ENCODE measurements at places on chromosomes 2 and 18.

DNA sequence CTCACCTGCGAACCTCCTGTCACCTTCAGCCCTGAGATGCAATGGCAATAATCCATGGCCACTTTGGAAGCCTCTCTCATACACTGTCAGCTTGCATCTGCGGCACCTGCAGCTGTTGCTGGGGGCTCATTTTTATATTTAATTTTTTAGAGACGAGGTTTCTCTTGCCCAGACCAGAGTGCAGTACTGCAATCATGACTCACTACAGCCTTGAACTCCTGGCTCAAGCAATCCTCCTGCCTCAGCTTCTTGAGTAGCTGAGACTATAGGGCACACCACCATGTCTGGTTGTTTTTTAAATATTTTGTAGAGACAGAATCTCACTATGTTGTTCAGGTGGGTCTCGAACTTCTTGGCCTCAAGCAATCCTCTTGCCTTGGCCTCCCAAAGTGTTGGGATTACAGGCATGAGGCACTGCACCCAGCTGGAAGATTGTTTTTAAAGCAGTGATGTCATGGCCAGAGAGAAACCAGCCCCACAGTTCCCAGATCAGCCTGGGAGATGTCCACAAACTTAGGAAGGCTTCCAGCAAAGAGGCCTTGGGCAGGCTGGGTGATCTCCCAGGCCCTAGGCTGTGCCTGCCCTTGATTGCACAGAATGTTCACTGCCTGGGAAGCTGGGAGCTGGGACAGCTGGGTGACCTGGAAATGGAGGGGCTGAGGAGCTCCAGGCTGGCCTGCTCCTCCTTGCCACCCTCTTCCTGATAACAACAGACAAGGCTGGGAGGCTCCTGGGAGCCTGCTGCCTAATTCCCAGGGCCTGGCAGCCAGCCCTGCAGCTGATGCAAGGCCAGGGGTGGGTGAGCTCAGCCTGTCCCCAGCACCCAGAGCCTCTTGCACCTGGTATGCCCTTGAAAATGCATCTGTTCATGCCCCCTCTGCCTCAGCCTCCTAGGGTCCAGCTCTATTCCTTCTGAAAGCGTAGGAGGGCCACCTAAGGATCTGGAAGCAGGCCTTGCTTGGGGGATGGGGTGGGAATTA lies 27.1 kb downstream of the SH2D6 start:
- peak; percentile 21 for DNase-seq

DNA sequence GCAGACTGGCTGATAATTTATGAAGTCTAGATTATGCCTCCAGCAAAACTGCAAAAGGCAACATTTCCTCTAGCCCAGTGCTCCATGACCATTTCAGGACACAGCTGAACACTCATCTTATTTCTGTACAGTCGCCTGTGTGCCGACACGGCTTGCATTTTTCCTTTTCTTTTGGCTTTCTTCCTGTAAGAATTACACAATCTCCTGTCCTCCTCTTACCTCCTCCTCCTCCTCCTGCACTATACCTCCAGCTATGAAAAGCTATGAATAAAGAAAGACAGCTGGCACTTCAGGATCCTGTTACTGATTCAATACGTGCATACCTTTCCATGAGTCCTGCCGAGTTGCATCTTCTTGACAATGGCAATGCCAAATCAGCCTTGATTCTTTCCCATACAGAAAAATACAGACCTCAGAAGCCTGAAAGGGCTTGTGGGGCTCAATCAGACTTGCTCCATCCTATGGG lies 32.2 kb upstream of the TRIB2 start:
- peak; percentile 3 for DNase-seq

- DNase-seq: no peak
Measured at GRCh38 chr2:19861813-19862212, 40.0 kb downstream of the TTC32 start.

DNA sequence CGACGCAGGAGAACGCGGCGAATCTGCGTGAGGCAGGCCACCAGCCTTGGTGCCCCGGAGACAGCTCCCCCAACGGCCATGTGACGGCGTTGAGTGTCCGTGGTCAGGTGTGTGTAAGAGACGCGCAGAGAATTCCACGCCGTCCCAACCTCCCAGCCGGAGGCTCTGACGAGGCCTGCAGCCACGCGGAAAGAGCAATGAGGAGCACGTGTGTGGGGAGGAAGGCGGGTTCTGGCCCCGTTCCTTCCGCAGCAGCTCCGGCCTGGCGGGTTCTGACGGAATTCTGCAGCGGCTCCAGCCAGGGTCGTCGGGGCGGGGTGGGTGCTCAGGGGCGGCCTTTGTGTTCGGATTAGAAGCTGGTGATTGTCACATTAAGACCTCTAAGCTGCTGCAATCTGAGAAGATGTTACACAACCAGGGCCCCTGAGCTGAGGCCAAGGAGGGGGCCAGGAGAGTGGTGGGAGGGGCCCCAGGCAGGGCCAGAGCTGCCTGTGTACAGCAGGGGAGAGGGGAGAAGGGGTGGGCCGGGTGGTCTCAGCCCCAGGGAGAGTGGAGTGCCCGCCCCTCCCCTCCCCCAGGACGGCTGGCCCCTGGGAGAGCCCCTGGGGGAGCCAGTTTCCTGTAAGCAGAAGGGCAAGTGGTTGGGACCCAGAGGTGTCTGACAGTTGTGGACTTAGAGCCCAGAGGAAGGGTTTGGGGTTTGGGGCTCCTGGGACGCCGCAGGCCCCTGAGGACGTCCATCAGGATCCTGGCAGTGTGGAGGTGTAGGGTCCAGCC lies 5.1 kb upstream of the GAL3ST2 start:
- no peak for DNase-seq

DNA sequence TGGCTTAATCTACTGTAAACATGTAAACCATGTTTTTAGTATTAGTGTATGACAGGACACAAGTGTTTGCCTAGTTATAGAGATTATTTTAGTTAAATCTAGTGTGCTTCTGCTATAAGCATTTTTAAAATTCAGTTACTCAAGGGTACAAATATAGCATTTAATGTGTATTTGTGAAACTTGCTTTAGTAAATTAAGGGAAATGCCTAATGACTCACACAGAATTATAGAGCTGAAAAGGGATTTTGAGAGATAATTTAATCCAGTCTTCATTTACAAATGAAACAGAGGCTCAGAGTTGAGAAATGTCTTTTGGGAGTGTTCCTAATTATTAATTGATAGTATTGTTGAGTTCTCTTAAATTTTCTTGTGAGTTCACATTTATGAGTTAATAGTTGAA lies 8.2 kb downstream of the ACTR3 start:
- DNase-seq: no peak

DNA sequence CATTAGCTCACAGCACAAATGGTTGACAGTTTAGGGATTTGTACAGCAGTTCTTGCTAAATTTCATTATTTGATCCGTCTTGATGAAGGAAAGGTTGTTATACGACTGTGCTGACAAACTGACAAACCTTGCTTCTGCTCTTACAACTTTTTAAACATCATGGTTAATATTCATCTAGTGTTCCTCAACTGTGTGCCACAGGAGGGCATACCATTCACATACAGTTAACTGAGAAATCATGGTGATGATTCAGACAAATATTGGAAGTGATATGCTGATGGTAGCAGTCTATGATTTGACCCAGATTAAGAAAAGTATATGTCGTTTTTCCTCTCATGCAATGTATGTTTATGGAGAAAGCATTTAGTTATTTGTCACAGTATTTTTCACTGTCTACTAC lies 129.8 kb upstream of the FSIP2 start:
- no peak for DNase-seq

DNA sequence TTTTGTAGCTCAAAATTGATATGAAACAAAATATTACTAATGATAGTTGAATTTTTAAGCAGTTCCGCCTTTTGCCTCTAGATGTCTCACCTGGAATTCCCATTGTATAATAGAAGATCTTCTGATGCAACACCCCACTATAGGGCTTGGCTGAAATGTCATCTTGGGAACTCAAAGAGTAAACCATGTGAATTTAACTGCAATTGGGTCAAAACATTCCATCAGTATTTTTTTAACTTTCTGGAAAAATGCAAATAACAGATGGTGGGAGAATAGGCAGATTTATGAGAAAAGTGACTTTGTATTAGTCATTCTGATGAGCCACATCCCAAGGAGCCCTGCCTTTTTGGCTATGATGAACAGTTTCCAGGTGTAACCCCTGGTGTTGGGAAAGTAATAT lies 489.9 kb downstream of the NYAP2 start:
- peak; percentile 33 for DNase-seq

DNA sequence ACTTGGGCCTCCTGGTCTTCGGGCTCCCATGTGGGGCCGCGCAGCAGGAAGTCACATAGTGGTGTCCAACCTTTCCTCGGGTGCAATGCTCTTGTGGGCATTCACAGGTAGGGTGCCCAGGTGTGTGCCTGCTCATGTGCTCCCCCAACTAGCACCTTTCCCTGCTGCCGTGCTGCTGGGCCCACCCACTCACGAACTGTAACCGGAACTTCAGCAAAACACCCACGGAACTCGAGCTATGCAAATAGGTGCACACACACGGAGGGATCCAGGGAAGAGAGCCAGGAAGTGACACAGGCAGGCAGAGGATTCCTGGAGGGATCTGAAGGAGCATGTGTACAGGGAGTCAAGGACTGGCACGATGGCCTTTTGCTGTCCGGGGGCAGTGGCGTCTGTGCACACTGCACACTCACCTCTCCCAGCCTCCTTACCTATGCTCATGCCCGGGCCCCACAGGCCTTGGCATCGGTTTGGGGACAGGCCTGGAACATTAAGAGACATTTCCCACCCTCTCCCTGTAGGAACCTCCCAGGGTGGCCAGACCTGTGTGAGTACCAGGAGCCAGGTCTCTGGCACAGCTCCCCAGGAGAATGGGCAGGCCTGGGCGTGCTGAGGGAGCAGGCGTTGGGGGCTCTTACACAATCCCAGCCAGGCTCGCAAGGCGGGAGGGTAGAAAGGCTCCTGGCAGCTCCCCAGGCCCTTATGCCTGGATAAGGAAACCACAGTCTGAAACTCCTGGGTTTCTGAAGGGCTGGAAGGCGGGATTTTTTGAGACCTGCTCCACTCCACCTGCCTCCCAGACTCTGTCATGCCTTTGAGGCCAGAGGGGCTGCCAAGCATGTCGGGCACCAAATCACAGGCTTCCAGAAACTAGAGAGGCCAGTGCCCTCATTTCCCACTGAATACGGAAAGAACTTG lies 6.6 kb upstream of the PTMA start:
- peak; percentile 79 for DNase-seq

Data from NCI-H345 (cell line).